ENCODE measurements at places on chromosomes 4 and X.

DNA sequence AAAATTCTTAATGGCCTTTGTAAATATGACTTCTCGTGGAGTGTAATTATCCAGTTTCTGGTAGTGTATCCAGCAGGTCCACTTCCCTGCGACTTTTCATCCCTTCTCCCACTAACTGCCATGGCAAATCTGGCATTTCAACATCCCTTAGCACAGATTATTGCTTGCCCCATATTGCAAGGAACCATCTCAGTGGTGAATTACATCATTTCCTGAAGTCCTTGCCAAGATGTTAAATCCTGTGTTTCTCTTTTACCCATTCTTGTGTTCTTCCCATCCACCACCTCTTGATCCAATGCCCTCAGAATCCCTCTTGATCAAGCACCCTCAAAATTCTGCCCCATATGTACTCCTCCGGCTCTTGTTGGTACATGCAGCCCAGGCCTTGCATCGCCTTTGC is 88.1 kb upstream of the ZNF81 start:
- no peak for DNase-seq

DNA sequence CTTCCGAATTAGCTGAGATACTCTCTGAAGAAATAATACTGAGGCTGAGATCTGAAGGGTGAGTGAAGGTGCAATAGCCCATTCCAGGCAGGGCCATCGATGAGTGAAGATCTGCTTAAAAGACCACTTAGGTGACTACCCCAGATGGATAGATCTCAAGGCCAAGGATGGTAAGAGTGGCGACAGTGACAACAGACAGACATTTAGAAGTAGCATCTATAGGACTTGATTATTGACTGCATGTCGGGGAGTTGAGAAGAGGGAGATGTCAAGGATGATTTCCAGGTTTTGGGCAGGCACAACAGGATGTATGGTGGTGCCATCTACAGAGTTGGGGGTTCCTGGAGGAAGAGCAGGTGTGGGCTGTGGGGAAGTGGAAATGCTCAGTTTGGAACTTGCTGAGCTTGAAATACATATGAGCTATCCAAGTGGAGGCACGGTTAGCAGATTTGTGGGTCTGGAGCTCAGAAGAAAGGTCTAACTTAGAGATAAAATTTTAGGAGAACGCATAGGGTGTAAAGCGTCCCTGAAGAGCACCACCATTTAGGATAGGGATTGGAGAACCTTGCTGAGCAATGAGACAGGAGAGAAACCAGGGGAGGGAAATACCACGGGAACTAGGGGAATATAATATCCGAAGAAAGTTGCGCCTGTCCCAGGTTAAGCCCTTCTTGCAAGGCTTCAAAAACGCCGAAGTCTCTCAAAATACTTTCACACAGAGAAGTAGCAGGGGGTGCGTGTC is 688 bp downstream of the UFSP2 start:
- peak; percentile 27 for DNase-seq

- no peak for DNase-seq
Measured at GRCh38 chr4:44927399-44928380, 201.3 kb upstream of the GNPDA2 start.

DNA sequence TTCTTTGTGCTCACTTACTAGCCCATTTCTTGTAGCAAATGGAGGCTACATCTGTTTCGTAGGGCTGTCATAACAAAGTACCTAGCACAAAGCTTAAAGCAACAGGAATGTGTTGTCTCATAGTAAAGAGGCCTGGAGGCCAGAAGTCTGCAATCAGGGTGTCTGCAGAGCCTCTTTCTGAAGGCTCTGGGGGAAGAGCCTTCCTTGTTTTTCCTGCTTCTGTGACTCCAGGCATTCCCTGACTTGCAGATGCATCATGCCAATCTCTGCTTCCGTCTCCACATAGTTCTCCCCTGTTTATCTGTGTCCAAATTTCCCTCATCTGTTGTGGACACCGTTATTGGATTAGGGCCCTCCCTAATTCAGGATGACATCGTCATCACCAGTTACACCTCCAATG is 67.1 kb downstream of the SHROOM2 start:
- DNase-seq = no peak

DNA sequence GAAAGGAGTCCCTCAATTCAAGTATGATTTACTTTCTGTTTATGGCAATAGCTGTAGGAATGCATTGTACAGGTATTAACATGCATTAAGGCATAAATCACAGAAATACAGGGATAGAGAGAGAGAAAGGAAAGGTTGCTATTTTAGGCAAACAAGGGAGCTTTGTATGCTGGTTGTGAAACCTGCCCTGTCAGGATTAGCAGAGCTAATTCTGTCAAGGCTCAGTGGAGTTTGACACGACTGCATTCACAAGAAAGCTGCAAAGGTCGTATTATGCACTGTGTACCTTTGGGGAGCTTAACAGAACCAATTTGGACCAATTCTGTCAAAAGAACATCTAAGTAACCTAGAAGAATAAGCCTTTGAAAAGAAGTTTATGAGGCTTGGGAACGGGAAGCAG is 239.3 kb downstream of the GRIA2 start:
- no peak for DNase-seq

- no peak for DNase-seq
Measured at GRCh38 chr4:170271723-170272122, 182.0 kb upstream of the AADAT start.

All from thymus (tissue), 14 donors.